Stimulated activated CD8-positive, alpha-beta memory T cell treated with anti-CD3 and anti-CD28 coated beads, Interleukin-4, amount 100 ng/mL, for 1 hour (primary cell): ENCODE measurements at places on chromosomes 16 and 17.

DNA sequence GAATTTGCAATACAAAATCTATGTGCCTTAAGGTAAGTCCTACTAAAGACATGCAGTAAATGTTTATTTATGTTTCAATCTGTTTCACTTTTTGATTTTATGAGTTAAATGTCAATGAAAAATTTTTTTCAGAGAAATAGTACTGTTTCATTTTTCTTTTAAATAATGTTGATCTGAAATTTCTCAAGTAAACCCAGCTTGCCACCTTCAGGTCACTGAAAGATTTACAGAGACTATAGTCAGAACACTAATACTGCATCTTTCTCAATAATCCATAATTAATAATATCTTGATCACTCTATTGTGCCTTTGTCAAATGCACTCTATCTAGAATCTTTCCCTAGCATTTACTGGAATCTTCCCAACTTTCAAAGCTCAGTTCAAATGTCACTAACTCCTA lies 6.5 kb upstream of the DHX40 start:
- DNase-seq = no peak

GRCh38 chr16:67030221-67030962 lies 1.4 kb downstream of the CBFB start:
- DNase-seq = no peak

DNA sequence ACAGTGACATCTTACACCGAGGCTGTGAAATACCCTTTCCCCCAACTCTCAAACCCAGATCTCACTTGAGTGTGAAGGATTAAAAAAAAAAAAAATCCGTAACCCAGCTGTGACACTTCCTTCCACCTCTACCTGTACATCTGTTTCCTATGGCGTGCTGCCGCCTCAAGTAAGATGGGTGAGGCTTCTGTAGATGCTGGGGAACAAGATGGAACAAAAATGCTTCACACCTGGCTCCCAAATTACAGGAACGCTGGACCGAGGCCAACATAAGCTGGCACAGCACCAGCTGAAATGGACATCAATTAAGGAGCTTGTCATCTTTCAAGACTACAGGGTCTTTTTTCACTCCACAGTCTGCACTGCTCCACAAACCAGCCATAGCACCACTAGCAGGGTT lies 95.9 kb downstream of the HIC1 start:
- DNase-seq = no peak

- DNase-seq = no peak
These were observed 18.9 kb downstream of the ARSG start for GRCh38 chr17:68310152-68310551.

DNA sequence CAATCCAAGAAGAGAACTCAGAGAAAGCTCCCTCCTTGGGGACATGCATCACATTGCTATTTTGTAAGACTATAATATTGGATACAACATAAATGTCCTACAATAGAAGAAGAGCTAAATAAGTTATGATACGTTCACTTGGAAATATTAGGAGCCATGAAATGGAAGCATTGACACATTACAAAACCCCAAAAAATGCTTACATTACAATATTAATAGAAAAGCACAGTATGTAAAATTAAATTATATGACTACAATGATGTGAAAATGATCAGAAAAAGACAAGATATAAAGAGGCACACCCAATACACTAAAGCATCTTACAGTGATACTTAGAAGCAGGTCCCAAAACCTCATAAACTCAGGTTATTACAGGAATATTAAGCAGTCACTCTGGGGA lies 694.1 kb downstream of the TOX3 start:
- no peak for DNase-seq

DNA sequence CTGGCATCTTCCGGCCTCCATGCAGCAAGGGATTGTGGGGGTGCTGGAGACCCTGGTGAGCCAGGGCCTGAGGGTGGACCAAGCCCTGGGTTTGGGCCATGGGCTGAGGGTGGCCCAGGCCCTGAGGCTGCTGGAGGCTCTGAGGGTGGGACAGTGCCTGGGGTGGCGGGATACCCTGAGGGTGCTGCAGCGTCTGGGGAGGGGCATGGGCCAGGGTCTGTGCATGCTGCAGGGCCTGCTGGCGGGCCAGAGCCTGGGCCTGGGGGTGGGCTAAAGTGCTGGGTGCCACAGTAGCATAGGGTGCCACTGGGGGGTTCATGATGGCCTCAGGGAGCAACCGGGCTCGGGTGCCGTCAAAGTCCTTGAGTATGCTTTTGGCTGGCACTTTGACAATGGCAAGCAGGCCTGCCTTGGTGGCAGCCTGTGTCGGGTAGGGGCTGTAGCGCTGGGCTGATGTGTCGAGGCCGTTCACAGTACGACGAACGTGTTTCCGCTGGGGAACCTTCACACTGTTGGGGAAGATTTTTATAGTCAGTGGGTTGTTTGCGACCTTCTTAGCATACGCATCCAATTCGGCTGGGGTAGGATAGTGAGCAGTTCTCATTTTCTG lies 15.6 kb downstream of the TRAF4 start:
- DNase-seq = no peak

GRCh38 chr17:55263569-55264277 lies 1.0 kb upstream of the HLF start:
- no peak for DNase-seq

- no peak for DNase-seq
These were observed 18.2 kb upstream of the HP start for GRCh38 chr16:72036098-72036497.

- no peak for DNase-seq
These were observed 109.7 kb downstream of the C16orf95 start for GRCh38 chr16:87207509-87207908.
